Activated T-helper 1 cell treated with Interleukin-2 at 50 U/mL for 16 hours (primary cell): ENCODE measurements at places on chromosomes 2 and 18.

DNA sequence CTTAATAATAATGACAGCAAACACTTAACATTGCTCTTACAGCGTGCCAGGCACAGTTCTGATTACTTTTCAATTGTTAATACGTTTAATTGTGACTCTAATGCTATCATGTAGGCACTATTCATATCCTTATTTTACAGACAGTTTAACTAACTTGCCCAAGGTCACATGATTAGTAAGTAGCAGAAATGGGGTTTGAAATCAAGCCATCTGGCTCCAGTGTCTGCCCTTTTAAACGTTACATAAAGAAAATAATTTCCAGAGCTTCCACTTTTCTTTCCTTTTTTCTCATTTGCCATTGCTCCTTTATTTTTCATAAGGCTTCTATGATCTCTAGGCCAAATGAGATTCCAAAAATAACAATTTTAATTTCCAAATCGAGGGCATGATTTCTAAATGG, 50.6 kb upstream of the IKZF2 start:
- no peak for DNase-seq

- DNase-seq, result no peak
These were observed 8.8 kb downstream of the PELI1 start for GRCh38 chr2:64135421-64135820.

DNA sequence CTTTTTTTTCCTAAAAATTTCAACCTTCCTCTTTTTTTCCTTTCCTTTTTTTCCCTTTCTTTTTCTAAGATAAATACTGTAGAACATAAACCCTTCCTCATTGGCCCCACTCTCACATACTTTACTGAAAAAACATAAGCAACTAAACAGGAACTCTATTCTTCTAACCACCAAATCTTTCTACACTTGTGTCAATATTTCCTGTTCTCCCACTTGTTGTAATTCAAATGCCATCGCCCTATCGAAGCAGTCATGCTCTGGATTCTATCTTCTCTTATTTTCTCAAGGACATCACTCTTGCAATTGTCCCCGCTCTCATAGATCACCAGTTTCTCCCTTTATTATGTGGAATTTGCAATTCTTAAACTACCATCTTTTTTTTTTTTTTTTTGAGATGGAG, 20.2 kb upstream of the SSB start:
- DNase-seq, result no peak

DNA sequence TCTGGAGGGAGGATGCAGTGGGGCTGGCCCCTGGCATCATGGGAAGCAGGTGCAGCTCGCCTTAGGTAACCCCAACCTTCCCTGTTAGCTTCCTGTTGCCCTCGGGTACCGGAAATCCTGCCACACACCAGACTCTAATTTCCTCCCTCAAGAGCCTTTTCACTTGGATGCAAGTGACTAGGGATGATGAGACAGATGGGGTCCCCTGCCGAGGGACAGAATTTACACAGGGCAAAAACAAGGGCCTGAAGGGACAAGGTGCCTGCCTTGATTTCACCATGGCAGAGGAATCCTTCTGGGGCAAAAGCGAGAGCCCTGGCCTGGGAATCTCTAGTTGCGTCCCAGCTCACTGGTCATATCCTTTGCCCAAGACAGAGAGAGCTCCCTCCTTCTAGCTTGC, 263.1 kb downstream of the LOXHD1 start:
- DNase-seq, result no peak

DNA sequence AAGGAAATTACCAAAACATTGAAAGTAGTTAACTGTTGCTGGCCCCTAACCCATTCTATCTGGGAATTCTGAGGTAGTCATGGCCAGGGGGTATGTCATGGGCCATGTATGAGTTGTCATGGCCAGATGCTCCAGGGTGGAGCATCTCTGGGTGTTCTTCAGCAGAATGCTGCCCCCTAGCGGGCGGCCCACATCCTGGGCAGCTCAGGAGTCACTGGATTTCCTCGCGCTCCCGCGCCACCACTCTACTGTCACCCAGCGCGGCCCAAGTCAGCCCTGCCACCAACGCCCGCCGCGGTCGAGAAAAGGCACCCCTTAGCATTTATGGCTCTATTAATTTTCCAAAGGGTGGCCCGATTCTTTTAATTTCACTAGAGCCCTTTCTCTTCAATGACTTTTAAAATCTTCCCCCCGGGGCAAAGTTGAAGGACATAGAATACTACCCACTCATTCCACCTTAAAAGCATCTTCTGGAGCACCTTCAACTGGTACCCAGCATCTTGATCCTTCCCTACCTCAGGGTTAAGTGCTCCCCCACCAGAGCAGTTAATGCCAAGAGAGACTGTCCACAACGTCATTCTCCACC, 41.6 kb downstream of the PKDCC start:
- peak; percentile 38 for DNase-seq

- no peak for DNase-seq
These were observed 318.8 kb downstream of the TSN start for GRCh38 chr2:122074201-122074600.

DNA sequence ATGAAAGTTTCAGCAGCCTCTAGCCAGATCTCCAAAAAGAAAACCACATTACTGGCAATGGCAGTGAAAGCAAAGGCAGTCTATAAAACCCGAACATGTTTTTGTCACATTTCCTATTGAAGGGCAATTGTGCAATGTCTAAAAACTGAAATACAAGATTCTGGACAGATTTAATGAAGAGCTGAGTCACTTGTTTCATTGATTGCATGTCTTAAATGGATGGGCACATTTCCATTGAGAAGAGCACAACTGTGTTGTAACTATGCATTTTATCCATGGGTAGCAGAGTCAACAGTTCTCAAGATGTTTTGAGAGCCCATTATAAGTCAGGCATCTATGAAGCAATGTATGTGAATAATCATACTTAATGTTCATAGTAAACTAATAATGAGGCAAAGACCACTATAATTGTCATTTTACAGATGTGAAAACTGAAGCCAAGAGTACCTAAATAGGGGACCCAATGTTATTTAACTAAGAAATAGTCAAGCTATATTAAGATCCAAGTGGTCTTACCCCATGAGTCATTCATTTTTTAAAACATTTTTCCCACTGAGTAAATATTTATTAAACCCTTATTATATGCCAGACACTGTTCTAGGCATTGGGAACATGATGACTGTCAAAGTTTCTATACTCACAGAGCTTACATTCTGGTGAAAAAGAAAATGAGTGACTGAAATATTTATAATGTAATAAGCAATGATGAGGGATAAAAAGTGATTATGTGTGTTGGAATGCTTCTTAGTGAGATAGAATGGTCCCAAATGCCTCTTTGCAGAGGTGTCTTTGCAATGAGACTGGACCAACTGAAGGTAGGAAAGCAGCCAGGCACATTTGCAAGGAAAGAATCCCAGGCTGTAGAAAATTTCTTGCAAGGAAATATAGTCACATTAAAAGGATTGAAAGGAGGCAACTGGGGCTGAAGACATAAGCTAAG, 818.9 kb upstream of the ACVR2A start:
- no peak for DNase-seq

DNA sequence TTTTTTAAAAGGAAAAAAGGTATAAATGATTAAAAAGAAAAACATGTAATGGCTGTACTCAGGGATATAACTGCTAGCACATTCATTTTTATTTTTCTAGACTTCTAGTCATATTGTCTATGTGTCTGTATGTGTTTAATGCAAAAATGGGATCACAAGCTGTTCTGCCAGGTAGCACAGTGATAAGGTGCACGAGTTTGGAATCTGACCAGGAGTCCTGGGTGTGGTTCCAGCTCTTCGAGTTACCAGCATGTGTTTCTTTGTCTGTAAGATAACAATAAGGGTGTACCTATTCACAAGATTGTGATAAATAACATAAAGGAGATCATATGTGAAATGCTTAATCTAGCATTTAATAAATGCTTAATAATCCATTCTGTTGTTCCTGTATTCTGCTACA, 145.3 kb downstream of the PKP4 start:
- DNase-seq, result no peak

DNA sequence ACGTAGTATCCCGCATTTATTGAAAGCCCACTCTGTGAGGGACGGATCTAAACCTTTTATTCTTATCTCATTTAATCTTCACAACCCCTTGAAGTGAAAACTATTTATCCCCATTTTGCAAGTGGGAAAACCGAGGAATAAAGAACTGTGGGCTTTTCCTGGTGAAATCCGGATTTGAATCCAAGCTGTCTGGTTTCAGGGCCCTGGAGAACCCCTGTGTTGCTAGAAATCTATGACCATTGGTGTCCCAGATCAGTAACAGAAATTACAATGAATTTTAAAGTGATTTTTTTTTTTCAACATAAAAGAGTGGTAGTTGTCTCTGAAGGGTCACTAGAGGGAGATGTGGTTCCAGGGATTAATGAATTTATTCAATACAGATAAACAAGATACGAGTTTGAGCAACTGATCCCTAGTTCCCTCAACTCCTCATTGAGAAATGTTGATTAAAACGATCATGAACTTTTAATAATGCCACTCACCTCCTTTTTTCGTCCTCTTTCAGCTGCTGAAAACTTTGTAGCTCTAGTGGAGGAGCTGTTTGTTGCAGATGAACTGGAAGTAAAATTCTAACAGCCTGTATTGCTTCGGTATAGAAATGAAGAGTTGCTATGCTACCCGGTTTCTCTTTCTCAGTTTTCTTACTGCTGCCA, 940 bp downstream of the XRCC5 start:
- no peak for DNase-seq

- no peak for DNase-seq
These were observed 58.9 kb upstream of the RNU4ATAC start for GRCh38 chr2:121471532-121472469.

GRCh38 chr2:85926931-85927661, 38.3 kb upstream of the ST3GAL5 start:
- DNase-seq, result no peak

- no peak for DNase-seq
These were observed 225.8 kb downstream of the NAPG start for GRCh38 chr18:10751653-10752052.

DNA sequence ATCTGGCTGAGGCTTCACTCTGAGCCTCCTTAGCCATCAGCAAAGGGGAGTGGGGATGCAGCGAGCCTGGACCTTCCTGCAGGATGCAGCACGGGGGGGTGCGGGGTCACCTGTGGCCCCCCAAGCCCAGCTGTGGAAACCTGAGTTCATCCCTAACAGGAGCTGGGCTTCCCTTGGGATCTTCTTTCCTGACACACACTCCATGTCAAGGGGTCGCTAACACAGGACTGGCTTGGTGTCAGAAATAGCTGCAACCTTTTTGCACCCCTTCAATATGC, 174.7 kb downstream of the RTP5 start:
- DNase-seq, result no peak

GRCh38 chr2:19669559-19669958, 232.2 kb downstream of the TTC32 start:
- no peak for DNase-seq

DNA sequence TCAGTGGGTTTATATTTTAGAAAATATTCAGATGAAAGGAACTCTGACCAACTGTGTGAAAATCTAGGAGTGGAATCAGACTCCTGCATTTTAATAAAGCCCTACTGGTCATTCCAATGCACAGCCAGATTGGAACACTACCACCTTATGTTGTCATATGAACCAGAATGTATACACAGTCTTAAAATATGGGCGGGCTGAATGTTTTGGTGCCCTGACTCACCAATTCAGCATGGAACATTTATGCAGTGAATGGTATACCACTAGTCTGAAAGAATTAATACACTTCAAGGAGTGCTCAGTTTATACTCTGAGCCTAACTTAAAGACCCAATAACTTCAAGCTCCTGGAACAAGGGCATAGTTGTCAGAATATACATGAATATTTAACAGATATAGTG, 280.9 kb upstream of the TCF4 start:
- no peak for DNase-seq
